Renal cortex interstitium (tissue), 15 donors: ENCODE measurements at places on chromosomes 3 and 15. TPM values are rescaled to one million over a fixed set of nuclear protein-coding genes. Genes with fewer than 3 reads are reported as not detected.

DNA sequence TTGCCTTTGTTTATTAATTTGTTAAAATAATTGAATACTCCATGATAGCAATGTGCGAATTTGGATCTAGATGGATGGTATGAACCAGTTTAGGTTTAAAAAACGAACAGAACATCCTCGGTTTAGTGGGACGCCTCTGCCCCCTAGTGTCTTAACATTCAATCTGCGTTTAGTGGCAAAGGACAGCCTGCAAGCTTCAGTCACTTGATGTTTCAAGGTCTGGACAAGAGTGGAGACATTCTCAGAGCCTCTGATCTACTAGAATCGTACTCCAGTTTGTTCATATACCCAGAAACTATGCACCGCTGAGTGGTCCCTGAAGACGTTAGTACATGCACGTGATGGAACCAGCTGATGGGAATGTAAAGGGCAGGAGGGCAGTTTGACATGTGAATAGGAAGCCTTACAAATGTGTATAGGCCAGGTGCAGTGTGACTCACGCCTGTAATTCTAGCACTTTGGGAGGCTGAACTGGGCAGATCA lies 17.8 kb upstream of the ATP13A4 start:
- DNase-seq = peak; percentile 61

GRCh38 chr3:118842147-118842863 lies 192.3 kb downstream of the IGSF11 start:
- no peak for DNase-seq

- DNase-seq = peak; percentile 22
Measured at GRCh38 chr3:189304465-189305351, 132.9 kb downstream of the TPRG1 start.

GRCh38 chr3:70557976-70558375 lies 245.5 kb upstream of the MDFIC2 start:
- no peak for DNase-seq

WDR49 gene
- polyA plus RNA-seq = 1.2 TPM
